ENCODE measurements at places on chromosomes 13 and 19.

- DNase-seq = no peak
These were observed 79.5 kb downstream of the GPR12 start for GRCh38 chr13:26681036-26681435.

DNA sequence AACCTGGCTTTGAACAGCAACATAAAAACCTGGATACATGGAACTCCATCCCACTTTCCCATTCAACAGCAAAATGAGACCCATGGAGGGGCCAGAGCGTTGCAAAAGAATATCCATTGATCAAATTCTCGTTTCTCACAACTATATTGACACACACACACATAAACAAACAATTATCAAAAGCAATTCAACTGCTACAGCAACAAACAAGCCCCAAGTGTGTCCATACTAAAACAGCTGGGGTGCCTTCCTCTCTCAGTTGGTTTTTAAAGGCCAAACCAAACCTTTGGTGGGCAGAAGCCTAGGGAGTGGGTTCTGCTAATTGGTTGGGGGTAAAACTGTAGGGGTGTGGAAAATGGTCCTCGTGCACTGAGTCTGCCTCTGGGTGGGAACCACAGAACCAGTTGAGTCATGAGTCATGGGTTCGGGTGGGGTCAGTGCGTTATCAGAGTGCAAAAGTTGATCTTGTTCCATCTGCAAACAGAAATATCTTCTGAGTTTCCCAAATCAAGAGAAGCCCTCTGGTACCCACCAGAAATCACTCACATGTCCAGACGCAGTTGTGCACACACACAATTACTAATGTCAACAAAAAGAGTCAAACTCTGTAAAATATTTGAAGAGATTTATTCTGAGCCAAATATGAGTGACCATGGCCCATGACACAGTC, 18.5 kb downstream of the GPR42 start:
- DNase-seq = no peak

DNA sequence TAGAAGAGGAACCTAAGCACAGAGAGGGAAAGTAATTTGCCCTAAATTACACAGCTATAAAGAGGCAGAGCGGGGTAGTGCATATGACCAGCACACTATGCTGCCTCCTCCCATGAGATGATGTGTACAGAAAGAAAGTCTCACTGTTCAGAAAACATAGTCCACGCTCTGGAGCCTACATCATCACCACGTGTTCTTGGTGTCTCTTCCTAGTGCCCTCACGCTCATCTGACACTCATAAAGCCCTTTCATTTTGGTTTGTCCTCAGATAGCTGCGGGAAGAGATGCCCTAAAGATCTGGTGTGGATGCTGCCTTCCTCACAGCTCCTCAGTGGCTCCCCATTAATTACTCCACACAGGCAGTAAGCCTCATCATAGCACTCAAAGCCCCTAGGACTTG, 27.4 kb upstream of the SIAH3 start:
- no peak for DNase-seq

GRCh38 chr19:33238481-33239149, 13.0 kb upstream of the SLC7A10 start:
- DNase-seq = no peak

GRCh38 chr19:18292810-18293641, 11.6 kb upstream of the JUND start:
- DNase-seq = peak; percentile 32

GRCh38 chr19:12773571-12773970, 1.8 kb downstream of the HOOK2 start:
- DNase-seq = peak; percentile 68

DNA sequence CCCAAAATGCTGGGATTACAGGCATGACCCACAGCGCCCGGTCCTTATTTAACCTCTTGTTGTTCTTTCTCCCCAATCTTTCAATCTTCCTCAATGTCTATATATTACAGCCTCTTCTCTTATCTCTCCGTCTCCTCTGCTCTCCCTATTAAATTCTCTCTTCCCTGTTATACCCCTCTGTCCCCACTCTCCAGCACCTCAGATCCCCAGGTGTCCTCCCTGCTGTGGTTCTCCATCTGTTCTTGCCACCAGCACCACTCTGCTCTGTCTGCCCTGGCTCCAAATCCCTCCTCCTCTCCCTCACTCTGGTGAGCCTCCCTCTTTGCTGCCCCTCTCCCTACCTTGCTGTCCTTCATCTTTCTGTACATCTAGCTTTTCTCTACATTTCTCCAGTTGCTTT, 1.1 kb downstream of the ZNF600 start:
- DNase-seq = no peak

DNA sequence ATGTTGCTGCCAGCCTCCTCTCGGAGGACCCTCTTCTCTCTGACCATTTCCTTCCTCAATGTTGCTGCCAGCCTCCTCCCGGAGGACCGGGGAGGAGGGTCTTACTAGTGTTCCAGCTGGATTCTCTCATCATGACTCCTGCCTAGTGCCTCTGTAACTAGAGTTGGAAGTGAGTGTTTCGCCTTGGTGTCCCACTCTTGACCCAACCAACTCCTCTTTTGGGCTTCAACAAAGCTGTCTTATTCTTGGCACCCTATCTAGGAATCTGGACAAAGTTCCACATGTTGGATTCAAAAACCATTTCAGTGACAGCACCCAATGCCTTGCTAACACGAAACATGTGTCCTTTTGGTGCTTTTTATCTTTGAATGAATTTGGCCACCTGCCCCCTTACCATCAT, 165.4 kb downstream of the GPC5 start:
- DNase-seq = no peak

GRCh38 chr19:15628236-15629002, 12.3 kb upstream of the CYP4F3 start:
- DNase-seq = no peak

GRCh38 chr19:2729943-2730818, 9.0 kb upstream of the DIRAS1 start:
- DNase-seq = no peak

DNA sequence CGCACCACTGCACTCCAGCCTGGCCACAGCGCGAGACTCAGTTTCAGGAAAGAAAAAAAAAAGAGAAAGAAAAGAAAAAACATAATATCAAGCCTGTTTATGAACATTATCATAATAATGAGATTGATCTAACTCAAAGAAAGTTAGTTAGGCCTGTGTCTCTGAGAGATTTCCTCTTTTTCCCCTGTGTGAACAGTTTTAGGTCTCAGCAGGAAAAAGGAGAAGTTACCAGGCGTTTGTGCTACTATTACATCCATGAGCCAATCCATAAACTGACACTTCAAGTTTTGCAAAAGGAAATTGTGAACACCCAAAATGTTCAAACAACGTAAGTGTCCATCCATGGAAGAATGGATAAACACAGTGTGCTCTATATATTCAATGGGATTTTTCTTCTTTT, 3.8 kb downstream of the TARM1 start:
- DNase-seq = no peak

GRCh38 chr13:20772401-20773131, 1.2 kb downstream of the EEF1AKMT1 start:
- peak; percentile 16 for DNase-seq

DNA sequence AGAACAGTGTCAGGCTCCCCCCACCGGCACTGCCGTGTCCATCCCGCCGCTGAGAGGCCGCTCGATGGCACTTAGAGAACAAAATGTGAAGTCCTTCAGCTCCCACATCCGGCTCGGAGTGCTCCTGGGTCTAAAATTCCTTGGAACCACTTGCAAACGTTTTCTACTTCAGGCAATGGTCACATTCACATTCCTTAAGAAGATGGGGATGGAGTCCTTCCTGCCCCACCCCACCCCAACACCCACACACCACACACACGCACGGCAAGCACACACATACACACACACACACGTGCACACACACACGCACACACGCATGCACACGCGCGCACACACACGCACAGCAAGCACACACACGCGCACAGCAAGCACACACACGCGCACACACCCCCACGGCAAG, 83.4 kb downstream of the SOX1 start:
- no peak for DNase-seq

GRCh38 chr13:76523740-76524340, 362.4 kb downstream of the KCTD12 start:
- DNase-seq = no peak

DNA sequence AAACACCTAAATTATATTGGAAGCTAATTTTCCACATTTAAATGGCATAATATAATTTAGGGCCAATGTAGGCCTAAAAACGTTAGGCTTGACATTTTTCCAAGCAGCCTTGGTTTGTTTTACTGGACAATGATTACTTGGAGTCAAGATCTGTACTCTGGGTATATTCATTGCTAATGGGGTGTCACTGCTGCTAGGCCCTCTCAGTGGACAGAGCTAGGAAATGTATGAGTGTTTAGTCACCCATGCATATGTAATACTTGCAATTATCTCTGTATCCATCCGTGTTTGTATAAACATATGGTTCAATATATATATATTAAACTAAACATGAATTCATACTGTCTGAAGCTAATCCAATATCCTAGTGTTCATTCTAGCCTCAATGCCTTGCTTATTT, 598.1 kb downstream of the DCT start:
- DNase-seq = no peak

- no peak for DNase-seq
These were observed 76.9 kb downstream of the TNFSF13B start for GRCh38 chr13:108346376-108346775.

DNA sequence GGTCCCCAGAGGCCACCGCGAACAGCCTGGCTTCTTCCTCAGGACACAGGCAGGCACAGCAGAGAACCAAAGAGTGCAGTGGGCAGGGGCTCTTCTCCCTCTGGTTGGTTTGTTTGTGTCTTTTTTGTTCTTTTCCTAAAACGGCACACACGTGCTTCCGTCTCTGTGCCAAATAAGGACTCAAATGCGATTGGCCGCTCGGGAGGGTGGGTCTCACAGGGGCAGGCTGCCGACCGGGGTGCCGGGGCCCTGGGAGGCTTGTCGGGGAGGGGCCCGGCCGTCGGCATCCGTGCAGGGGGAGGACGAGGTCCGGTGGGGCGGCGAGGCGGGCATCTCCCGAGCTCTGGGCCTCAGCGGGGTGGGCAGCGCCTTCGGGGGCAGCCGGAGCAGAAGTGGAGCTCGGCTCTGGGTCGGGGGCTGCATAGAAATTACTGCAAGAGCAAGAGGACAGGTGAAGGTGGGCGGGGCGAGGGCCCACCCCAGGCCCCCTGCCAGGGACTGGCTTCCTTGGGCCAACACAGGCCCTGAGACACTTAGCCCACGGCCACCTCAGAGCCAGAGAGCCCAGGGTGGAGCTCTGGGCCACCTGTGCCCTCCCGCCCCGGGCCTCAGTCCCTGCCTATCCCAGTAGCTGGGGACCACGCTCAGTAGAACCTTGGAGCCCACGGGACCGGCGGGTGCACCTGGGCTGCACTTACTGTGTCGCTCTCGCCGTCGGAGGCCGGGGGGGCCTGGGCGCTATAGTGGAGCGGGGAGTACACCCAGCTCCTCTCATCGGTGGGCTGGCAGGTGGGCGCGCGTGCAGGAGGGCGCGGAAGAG, 6.4 kb upstream of the CACTIN start:
- DNase-seq = no peak

- no peak for DNase-seq
These were observed at the start of gene IQCN for GRCh38 chr19:18274219-18274780. Gene IQCN, minus strand, starts transcription at chr19:18274452. Its CDS starts 4,974 bp downstream, at chr19:18269478.

DNA sequence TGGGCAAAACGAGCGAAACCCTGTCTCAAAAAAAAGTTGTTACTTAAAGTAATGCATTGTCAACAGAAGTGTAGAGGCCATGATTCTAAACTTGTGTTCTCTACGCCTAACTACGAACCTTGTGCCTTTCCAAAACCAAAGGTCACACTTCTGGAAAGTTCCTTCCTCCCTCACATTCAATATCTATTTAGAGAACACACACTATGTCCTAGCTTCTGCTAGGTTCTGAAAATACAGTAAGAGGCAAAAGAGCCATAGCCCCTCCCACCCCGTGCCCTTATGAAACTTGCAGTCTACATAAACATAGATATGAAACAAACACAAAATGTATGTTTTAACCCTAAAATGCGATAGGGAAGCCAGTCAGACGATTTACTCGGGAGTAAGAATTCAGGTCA, 36.4 kb downstream of the RNF6 start:
- DNase-seq = no peak

DNA sequence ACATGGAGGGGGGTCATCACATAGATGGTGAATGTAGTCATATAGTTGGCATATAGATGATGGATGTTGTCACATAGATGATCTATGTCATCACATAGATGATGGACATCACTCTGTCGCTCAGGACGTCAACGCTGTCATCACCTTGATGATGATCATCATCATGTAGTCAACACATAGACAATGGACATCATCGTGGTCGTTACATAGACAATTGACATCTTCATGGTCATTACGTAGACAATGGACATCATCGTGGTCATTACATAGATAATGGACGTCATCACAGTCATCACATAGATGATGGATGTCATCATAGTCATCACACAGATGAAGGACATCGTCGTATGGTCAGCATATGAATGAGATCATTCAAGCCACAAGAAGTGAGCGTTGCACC, 28.6 kb upstream of the SLC15A1 start:
- no peak for DNase-seq

- DNase-seq = no peak
These were observed 173.7 kb upstream of the TMTC4 start for GRCh38 chr13:100848304-100848703.

- no peak for DNase-seq
These were observed 527.0 kb downstream of the GPC6 start for GRCh38 chr13:93753639-93754038.

GRCh38 chr13:44726214-44726613, 150.1 kb upstream of the TSC22D1 start:
- DNase-seq = no peak

GRCh38 chr13:50916701-50917184, 7.2 kb downstream of the RNASEH2B start:
- peak; percentile 72 for DNase-seq

DNA sequence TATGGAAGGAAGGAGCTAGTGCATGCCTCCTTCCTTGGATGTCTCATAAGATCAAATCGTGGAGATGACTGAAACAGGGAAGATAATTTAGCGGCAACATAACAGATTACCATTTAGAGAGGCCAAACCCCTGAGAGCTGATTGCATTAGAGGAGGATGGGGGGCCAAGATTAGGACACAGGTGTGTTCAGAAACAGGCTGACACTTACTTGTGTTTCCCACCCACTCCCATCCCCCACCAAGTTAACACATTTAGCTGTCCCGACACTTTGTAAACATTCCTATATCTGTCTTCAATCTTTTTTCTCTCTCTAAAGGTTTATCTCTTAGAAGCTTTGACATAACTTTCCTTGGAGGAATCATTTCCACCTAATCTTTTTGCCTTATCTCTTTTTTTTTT, 48.8 kb upstream of the KCTD4 start:
- no peak for DNase-seq

GRCh38 chr19:51440846-51441409, 17.3 kb downstream of the SIGLEC8 start:
- DNase-seq = no peak

GRCh38 chr13:20125783-20126165, 35.1 kb downstream of the GJA3 start:
- DNase-seq = no peak

Measured in NAMALWA (cell line).